ENCODE measurements at places on chromosomes 12 and 14.

DNA sequence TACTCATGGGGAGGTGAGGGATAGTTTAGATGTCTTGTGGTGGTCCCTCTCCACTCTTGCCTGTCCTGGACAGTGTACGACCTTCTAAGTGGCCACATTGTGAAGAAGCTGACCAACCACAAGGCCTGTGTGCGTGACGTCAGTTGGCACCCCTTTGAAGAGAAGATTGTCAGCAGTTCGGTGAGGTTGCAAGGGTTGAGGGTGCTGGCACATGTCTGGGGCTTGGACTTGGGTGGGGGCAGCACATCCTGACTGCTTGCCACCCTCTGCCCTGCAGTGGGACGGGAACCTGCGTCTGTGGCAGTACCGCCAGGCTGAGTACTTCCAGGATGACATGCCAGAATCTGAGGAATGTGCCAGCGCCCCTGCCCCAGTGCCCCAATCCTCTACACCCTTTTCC, 7.6 kb upstream of the FITM1 start:
- no peak for DNase-seq

- no peak for DNase-seq
Observed at GRCh38 chr12:43325786-43326185, 226.2 kb downstream of the ADAMTS20 start.

DNA sequence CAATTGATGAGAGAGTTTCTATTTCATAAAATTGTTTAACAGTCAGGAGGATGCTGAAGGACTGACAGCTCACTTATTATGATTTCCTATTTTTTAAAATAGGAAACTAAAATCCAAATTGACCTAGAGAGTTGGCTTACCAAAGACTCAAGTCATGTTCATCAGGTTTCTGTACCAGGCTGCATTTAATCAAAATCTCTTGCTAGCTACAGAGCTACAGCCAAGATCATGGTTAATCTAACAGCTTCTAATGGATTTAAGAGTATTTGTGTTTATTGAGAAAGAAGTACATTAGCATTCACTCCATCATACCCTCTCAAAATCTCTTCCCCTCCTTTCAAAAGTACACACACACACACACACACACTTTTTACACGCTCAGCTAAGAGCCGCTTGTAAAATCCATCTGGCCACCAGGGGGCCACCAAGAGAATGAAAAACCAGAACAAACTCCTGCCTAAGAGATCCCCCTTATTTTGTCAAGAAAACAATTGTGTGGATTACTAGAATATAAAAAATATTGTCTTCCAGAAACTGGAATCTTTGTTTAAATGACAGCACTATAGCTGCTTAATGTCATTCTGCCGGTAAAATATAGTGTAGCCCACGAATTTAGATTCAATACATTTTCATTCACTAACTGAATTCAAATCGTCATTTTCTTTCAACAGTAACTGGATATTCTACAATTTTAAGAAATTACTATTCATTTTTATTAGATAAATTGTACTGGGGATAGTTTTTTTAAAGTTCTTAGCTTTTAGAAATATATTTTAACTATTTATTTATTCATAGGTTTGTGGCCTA, 334.0 kb downstream of the BTG1 start:
- DNase-seq: peak; percentile 84

GRCh38 chr12:765840-766239, 13.5 kb downstream of the WNK1 start:
- no peak for DNase-seq

- no peak for DNase-seq
Observed at GRCh38 chr12:3081886-3082285, 4.7 kb downstream of the TSPAN9 start.

GRCh38 chr12:106767954-106768822, 6.3 kb upstream of the RIC8B start:
- peak; percentile 91 for DNase-seq

DNA sequence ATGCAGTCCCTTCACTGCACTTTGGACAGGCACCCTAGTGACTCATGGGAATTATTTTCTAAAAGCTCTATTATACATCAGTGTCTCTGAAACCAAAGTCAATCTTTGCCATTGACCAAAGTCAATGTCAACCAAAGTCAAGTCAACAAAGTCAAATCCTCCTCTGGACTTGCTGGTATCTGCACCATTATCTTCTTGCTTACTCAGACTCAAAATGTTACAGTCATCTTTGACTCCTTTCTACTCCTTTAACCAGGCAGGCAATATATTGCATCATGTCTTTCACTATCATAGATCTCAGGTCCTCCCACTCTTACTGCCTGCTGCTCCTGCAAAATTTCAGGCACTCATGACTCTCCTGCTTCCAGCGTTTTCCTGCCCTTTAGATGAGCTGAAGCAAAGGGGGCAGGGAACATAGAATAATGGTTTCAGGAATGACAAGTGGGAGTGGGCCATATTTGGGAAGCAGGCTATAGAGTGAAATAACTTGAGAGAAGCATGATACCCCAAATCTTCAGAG, 39.2 kb downstream of the IGF1 start:
- DNase-seq: no peak

- no peak for DNase-seq
Observed at GRCh38 chr12:90546511-90546910, 408.5 kb downstream of the CCER1 start.

GRCh38 chr14:59543873-59544272, 32.7 kb downstream of the CCDC175 start:
- DNase-seq: no peak

DNA sequence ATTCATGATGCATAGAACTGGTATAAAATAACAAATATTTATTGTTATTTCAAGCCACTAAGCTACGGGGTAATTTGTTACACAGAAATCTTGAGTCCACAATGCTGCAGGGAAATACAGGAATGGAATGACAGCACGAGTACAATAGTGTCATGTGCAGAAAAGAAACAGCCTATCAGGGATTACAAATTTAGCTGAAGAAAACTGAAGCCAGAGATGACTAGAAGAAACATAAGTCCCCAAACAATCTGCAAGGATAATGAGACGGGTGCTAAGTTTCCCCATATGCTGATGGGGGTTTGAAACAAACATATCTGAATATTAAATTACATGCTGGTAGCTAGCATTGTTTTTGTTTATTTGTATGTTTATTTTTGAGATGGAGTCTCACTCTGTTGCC, 8.9 kb downstream of the ARMH4 start:
- DNase-seq: no peak

- DNase-seq: no peak
Observed at GRCh38 chr12:22473212-22473611, 71.1 kb downstream of the C2CD5 start.

DNA sequence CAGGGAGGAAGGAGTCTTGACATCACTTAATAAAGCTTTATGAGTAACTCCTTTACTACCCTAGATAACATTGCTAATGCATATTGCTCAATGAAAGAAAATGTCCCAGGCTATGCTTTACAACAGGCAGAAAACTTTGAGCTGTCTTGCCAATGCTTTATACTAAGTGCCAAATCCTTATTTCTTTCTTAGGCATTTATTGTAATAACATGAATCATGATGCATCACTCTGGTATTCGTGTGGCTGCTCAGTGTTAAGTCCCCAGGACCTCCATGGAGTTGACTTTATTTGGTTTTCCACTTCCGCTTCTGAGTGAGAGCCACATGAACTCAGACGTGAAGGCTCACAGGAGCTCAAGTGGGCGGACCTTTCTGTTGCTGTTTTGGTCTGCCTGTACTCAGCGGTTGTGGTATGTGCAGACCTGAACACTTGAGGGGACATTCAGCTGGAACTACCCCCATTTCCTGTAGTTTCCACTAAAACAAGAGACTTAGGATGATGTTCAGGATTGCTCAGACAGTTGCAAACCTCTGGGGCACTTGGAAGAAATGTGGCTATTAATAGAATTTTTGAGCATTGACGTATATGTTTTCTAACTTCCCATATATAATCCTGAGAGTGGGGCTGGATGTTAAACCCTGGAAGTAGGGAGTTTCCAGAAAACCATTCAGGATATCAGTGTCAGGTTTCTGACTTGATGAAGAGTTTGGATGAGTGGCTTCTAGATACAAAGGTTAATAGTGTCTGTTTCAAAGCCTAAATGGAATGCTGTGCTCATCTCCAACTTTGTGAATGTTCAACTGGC, 258.6 kb downstream of the MSRB3 start:
- no peak for DNase-seq

GRCh38 chr12:121494093-121494787, 86.6 kb downstream of the KDM2B start:
- DNase-seq: peak; percentile 80

DNA sequence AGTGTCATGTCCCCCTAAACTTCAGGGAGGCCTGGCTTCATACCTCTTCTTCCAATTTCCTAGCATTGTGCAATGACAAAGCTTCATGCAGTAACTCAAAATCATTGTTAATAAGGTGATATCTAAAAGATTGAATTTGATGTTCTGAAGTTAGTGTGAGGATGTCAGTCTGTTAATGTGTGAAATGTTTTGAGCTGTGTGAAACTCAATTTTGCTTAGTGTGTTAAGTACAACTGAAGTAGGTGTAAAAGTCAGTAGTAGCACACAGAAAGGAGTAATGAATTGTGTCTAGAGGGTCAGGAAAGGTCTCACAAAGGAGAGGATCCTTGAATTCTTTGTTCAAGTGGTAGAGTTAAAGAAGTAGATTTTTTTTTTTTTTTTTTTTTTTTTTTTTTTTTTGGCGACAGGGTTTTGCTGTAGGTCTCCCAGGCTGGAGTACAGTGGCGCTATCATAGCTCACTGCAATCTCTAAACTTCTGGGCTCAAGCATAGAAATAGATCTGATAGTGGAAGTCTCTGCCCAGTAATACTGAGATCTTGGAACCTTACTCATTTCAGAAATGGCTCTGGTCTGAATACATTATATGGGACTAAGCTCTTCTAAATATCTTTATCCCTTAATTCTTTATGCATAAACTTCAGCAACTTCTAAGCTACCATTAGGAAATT, 63.9 kb downstream of the FUT8 start:
- no peak for DNase-seq

DNA sequence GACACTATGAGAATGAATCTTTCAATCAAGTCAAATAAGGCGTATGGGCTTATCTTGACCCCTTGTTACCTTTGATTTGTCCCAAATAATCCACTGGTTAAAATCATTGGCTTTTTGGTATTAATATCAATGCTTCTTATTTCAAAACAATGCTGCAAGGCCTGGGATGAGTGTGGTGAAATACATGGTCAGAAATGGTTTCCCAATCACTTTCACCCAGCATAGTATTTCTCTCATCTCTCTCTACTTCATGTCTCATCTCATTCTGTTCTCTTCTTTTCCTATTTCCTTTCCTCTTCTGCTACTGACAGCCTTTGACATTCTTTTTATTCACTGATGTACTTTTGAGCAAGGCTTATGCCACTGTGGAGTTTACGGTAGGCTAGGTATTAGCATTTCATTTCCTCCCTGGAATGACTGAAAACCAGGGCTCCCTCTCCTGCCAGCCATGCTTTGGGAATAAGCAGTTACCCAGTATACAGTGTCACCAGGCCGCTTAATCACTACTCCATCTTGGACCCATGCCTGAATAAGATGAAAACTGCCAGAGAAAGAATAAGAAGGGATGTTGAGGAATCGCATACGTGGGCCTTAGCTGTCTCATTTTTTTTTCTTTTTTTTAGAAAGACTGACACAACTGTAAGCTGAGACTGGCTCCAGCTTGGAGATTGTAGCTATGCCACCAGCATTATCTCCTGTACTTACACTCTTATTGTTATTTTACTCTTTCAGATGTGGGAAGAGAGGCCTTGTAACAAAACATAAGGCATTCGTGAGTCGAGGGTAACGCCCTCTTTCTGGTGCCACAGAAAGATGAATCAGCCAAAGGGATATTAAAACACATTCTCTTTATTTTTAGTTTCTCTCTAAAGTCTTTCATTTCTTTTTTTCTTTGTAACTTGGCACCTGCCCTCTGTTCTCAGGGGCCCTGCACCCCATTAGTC, 53.5 kb downstream of the IGF1 start:
- DNase-seq: no peak

DNA sequence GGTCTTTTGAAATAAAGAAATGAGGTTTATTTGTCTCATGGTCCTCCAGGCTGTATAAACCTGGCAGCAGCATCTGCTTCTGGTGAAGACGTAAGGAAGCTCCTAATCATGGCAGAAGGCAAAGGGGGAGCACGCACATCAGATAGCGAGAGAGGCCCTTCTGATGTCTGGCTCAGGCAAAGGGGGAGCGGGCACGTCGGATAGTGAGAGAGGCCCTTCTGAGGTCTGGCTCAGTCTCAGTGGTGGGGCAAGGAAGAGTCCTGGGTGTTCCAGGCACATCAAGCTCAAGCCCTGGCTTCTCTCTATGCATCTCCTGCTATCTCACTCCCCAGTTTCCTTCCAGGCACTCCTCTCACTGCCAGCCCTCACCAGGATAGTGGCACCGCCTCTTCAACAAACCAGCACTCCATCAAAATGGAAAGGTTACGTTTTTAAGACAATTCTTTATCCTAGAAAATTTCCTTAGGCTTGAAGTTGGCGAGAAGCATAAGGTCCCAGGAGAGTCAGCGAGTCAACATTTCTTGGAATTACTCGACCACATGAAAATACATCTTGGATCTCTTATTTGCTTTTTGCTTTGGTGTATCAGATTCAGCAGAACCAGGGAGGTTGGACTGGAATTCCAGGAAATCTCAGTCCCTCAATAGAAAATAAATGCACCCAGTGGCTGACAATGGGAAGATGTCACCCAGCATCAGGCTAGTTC, 189.6 kb upstream of the TMEM132C start:
- DNase-seq: no peak

DNA sequence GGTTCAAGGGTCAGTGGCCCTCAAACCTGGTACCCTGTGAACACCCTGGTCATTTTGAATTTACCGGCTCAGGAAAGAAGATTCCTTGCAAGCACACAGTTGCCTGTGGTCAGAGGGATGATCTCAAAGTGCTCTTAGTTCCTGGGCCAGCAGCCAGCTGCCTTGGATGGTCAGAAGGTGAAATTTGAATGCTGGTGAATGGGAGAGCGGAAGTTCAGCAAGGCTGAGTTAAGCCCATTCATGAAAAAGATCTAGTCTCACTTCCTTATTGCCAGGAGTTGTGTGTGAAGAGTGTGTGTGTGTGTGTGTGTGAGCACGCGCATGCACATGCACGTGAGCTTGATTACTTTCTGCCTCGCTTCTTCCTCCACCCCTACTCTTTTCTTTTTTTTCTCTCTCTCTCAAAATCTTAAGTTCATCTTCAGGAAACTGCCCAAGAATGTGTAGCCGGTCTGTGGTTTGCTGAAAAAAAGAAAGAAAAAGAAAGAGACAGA, 155.5 kb upstream of the CCND2 start:
- DNase-seq: no peak

DNA sequence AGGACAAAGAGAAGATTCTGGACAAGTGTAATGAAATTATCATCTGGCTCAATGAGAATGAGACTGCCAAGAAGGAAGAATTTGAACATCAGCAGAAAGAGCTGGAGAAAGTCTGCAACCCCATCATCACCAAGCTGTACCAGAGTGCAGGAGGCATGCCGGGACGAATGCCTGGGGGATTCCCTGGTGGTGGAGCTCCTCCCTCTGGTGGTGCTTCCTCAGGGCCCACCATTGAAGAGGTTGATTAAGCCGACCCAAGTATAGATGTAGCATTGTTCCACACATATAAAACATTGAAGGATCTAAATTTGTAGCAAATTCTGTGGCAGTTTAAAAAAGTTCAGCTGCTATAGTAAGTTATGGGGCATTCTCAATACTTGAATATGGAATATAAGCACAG, 174.3 kb upstream of the CCND2 start:
- no peak for DNase-seq

GRCh38 chr12:120025640-120026039, 36.6 kb downstream of the BICDL1 start:
- DNase-seq: no peak

- no peak for DNase-seq
Observed at GRCh38 chr12:46744283-46744682, 81.5 kb downstream of the SLC38A4 start.

GRCh38 chr14:89926694-89927093, 27.8 kb downstream of the EFCAB11 start:
- DNase-seq: no peak

Data from HAP-1 (cell line).